Upper lobe of right lung (tissue), 1 donor: ENCODE measurements at places on chromosomes 11 and 22.

GRCh38 chr11:106971864-106972263, 46.4 kb downstream of the GUCY1A2 start:
- DNase-seq = no peak

DNA sequence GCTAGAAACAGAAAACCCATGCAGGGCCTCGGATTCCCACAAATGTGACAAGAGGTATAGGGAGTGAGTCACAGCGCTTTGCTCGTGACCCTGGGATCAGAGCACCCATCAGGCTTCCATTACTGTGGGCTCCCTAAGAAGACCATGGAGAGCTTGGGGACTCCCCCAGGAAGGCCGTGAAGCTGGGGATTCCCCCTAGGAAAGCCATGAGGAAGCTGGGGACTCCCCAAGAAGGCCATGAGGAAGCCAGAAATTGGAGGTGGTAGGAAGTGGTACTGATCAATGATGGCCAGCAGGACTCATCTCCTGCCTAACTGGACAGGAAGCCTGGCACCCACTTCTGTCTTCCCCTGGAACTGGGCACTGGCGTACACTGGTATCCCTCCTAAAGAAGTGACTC, 10.1 kb upstream of the DCPS start:
- DNase-seq = no peak

DNA sequence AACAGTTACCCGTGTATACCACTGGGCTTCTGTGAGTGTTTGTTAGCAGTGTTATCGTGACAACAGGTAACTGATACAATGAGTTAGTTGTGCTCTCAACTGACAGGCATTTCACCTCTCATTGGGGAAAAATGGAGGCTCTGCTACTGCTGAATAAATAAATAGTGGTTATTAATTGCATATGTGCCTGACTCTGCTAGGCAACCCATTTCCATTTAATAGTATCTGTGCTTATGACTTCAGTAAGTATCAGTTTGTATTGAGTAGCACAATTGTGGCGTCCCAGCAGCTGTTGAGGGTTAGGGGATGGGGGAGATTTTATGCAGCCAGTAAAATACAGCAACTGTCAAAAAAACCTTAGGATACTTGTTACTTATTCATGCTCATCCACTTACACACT, 123.4 kb upstream of the SEZ6L start:
- DNase-seq = no peak

DNA sequence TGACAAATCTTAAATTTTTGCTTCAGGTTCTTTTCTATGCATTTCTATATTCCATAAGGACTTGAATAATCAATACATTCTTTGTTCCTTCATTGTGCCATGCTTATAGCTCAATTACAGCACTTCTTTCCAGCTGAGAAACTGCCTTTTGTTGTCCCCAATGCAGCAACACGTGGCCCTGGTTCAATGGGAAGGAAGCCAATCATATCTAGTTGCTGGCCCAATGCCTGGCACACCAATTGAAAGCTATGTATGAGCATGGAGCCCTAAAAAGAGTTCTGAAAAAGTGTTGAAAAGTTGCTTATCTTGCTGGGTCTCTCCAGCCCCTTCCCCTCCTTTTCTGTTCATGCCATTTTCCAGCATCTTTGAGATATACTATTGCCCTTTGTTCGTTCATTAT, 448.0 kb upstream of the FAT3 start:
- DNase-seq = no peak

- peak; percentile 59 for DNase-seq
Observed at GRCh38 chr11:70535191-70535971, 137.1 kb downstream of the CTTN start.

- DNase-seq = no peak
Observed at GRCh38 chr22:39994566-39995392, at the start of gene FAM83F. TSS of gene FAM83F (plus strand) at chr22:39994954. CDS start at chr22:39995043, 89 bp downstream.

GRCh38 chr11:130737866-130738431, 178.3 kb downstream of the SNX19 start:
- no peak for DNase-seq
